ENCODE measurements at places on chromosomes 7 and 10.

DNA sequence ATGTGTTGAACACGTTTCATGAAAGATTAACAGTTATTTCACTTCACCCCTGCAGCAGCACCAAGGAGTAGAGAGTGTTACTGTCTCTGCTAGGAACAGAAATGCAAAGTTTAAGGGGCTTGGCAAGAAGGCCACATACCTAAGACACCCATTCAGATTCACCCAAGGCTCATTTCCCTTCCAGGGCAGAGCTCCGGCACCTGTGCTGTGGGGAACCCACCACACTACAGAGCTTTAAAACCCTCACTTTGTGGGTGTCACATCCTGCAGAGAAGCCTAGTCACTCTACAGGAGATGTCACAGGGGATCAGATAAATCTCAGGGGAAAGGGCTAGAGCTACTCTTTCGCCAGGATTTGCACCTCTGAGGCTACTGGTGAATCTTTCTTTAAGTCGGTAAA is 176.1 kb upstream of the KLF6 start:
- no peak overlapping the region for H3K4me3 ChIP-seq
- H3K27me3 ChIP-seq, result no peaks in the 10 kb centered on the region
- H3K36me3 ChIP-seq, result no peaks in the 10 kb centered on the region
- peak; percentile 52 for DNase-seq
- H3K27ac ChIP-seq, result no peak overlapping the region

- H3K27me3 ChIP-seq, result no peaks in the 10 kb centered on the region
- no peak for DNase-seq
- no peak overlapping the region for H3K4me3 ChIP-seq
- H3K4me1 ChIP-seq, result no peaks in the 10 kb centered on the region
- no peak overlapping the region for H3K27ac ChIP-seq
Measured at GRCh38 chr7:17524746-17525145, 226.3 kb downstream of the AHR start.

DNA sequence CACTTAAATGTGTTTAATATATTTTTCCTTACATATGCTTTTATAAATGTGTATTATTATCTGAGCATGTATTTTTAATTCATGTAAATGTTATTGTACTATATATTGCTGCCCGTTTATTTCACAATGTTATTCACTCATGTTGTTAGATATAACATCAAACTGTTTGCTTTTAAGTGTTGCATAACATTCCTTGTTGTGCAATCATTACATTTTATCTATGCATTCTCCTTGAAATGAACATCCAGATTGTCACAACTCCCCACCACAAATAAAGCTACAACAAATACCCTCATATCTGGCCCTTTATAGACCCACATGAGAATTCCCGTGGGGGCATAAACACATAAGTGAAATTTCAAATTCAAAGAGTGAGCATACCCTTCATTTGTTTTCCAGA is 264.2 kb downstream of the HPSE2 start:
- H3K36me3 ChIP-seq, result no peaks in the 10 kb centered on the region
- no peak overlapping the region for H3K27ac ChIP-seq
- no peak for DNase-seq
- no peaks in the 10 kb centered on the region for H3K27me3 ChIP-seq
- no peak overlapping the region for H3K4me3 ChIP-seq
- no peaks in the 10 kb centered on the region for H3K4me1 ChIP-seq

DNA sequence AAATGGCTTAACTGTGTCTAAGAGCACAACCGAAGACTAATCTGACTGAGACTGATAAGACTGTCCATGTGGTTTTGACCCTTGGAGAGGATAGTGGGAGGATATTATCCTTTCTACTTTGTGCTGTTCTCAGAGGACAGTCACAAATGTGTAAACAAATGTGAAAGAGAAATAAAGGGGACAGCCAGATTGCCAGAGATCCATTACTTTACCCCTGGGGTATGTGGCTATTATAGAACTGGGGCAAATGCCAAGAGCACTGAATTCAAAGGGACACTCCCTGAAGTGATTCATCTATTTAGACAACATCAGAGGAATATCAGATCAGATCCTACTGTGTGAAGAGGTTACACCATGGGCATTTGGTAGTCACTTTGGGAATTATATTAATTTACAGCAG is 154.7 kb downstream of the RNLS start:
- H3K36me3 ChIP-seq, result no peaks in the 10 kb centered on the region
- no peak overlapping the region for H3K4me3 ChIP-seq
- H3K27ac ChIP-seq, result no peak overlapping the region
- no peaks in the 10 kb centered on the region for H3K27me3 ChIP-seq
- DNase-seq, result no peak

GRCh38 chr7:13524076-13524475 is 465.4 kb downstream of the ETV1 start:
- DNase-seq, result no peak
- H3K36me3 ChIP-seq, result no peaks in the 10 kb centered on the region
- H3K4me3 ChIP-seq, result no peak overlapping the region
- no peak overlapping the region for H3K27ac ChIP-seq
- no peaks in the 10 kb centered on the region for H3K4me1 ChIP-seq

GRCh38 chr10:104308439-104308903 is 29.8 kb downstream of the ITPRIP start:
- no peak overlapping the region for H3K4me3 ChIP-seq
- H3K4me1 ChIP-seq, result peaks cover 77% of the 10 kb centered on the region
- peaks cover 2% of the 10 kb centered on the region for H3K27me3 ChIP-seq
- peaks cover 25% of the 10 kb centered on the region for H3K36me3 ChIP-seq
- no peak overlapping the region for H3K27ac ChIP-seq

GRCh38 chr10:115167751-115168150 is 74.6 kb downstream of the ATRNL1 start:
- H3K27ac ChIP-seq, result no peak overlapping the region
- DNase-seq, result no peak
- no peak overlapping the region for H3K4me3 ChIP-seq

GRCh38 chr10:30873411-30873810 is 158.3 kb downstream of the ZNF438 start:
- no peaks in the 10 kb centered on the region for H3K27me3 ChIP-seq
- DNase-seq, result no peak
- H3K27ac ChIP-seq, result no peak overlapping the region
- no peaks in the 10 kb centered on the region for H3K4me1 ChIP-seq

DNA sequence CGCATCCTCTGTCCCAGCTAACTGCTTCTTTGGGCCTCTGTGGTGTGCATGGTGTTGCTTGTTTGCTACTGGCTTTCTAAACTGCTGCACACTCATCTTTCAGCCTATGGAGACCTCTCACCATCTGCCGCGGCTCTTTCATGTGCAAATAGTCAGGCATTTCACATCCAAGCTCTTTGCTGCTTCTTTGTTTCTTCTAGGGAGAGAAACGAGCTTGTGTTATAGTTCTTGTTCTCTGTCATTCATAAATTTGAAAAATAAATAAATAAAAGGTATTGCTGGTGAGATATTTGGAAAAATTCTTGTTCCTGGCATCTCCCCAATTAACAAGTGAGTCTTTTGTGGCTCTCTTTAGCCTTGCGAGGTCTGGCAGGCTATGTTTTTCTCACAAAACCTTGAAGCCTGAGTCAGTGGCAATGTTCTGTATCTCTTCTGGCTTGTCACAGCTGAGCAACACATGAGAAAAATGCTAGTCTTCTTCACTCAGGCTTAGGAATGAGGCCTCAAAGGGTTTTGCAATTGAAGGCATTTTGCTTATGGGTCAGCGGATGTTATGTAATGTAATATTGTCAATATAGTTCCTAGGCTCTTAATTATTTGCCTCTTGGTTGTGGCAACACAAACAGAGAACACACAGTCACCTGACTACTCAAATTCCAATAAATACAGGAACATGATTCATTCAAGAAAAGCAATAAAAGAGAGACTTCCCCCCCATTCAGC is 274.0 kb downstream of the FRMD4A start:
- H3K4me3 ChIP-seq, result no peak overlapping the region
- no peak for DNase-seq
- H3K27me3 ChIP-seq, result peaks cover 2% of the 10 kb centered on the region
- no peaks in the 10 kb centered on the region for H3K4me1 ChIP-seq
- H3K36me3 ChIP-seq, result no peaks in the 10 kb centered on the region

DNA sequence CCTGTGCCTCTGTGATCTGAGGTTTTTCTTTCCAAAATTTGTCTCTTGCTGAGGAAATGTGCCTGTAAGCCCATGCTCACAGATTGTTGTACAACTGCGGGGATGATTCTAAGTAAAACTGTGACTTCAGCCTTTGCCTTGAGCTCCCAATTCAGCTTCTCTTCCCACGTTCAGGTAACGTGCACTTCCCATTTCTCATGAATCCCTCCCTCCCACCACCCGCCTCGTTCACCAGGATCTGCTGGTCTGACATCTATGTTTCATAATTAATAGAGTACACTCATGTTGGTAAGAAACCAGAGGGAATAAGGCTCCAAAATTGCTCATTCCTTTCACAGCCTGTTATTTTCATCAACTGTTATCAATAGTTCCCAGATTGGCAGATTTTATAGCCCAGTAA is 332.6 kb upstream of the TPK1 start:
- no peak overlapping the region for H3K4me3 ChIP-seq
- DNase-seq, result no peak
- no peaks in the 10 kb centered on the region for H3K4me1 ChIP-seq
- no peaks in the 10 kb centered on the region for H3K36me3 ChIP-seq
- H3K27ac ChIP-seq, result no peak overlapping the region
- H3K27me3 ChIP-seq, result no peaks in the 10 kb centered on the region

DNA sequence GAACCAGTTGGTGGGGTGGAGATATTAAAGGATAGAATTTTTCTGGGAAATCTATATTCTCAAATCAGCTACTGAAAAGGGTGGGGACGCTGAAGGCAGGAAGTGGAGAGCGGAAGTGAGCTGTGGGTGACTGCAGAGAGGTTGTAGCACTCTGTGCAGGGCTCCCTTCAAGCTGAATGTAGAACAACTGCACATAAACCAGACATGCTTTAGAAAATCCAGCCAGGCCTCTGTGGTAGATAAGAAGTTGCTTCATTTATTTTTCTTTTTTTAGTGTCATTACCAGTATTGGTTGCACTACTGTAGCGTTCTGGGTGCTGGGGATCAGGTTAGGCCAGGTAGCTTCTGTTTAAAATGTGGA is 127.8 kb downstream of the CELF2 start:
- peak; percentile 93 for DNase-seq
- H3K27me3 ChIP-seq, result no peaks in the 10 kb centered on the region
- peak overlapping the region; percentile 97 for H3K27ac ChIP-seq
- H3K36me3 ChIP-seq, result no peaks in the 10 kb centered on the region
- H3K4me3 ChIP-seq, result peak overlapping the region; percentile 12

GRCh38 chr10:75651417-75651816 is 220.0 kb downstream of the LRMDA start:
- H3K4me1 ChIP-seq, result no peaks in the 10 kb centered on the region
- no peaks in the 10 kb centered on the region for H3K27me3 ChIP-seq
- H3K27ac ChIP-seq, result no peak overlapping the region
- H3K36me3 ChIP-seq, result no peaks in the 10 kb centered on the region
- H3K4me3 ChIP-seq, result no peak overlapping the region

DNA sequence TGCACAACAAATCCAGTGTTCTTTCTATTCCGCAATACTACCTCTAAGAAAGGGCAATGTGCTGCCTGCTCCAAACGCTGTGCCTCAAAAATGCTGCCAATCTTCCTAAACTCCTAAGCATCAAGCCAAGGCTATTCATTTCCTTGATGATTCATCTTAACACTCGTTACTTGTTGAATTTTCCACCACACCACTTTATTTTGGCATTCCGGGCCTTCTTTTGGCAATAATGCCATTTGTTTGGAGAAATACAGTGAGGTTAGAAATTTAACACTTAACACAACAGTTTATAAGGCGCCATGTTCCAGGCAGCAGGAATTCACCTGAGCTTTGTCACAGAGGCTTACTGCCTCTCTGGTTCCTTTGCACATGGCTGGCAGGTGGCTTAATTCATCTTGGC is 82.6 kb upstream of the ABCB5 start:
- H3K27me3 ChIP-seq, result no peaks in the 10 kb centered on the region
- H3K27ac ChIP-seq, result no peak overlapping the region
- no peak for DNase-seq
- no peak overlapping the region for H3K4me3 ChIP-seq
- H3K4me1 ChIP-seq, result no peaks in the 10 kb centered on the region
- H3K36me3 ChIP-seq, result no peaks in the 10 kb centered on the region

DNA sequence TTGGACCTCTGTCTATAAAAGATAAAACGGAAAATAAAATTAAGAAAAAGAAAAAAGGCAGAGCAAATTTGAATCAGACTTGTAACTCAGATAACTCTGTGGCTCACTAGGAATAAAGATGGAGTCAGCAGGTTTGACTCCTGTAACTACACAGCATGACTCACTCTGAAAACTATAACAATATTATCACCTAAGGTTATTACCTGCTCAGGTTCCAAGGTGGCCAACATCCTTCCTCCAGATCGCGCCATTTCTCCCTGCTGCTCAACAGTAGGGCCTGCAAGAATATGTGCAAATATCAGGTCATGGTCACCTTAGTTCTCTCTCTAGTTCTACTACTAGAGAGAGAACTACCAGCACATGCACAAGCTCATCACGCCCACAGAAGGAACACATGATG is 30.0 kb downstream of the ALDH18A1 start:
- peaks cover 31% of the 10 kb centered on the region for H3K36me3 ChIP-seq
- H3K4me1 ChIP-seq, result no peaks in the 10 kb centered on the region
- no peak overlapping the region for H3K4me3 ChIP-seq
- no peak for DNase-seq
- no peak overlapping the region for H3K27ac ChIP-seq

DNA sequence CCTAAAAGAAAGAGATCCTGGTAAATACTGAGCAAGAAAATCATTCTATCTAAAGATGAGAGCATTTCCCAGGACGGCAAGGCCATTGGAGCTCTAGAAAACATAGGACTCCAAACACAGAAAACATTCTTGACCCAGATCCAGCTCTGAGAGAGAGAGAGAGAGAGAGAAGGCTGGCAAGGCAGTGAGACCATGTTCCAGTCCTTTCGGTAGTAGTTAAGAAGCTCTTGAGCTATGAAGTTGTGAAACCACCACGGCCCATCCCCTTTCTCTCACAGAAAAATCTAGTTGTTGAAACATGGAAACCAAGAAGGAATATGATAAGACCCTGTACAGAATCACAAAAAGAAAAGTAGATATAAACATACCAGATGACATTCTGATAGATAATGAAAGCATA is 212.4 kb upstream of the NPSR1 start:
- H3K27me3 ChIP-seq, result no peaks in the 10 kb centered on the region
- no peak overlapping the region for H3K27ac ChIP-seq
- no peaks in the 10 kb centered on the region for H3K4me1 ChIP-seq

DNA sequence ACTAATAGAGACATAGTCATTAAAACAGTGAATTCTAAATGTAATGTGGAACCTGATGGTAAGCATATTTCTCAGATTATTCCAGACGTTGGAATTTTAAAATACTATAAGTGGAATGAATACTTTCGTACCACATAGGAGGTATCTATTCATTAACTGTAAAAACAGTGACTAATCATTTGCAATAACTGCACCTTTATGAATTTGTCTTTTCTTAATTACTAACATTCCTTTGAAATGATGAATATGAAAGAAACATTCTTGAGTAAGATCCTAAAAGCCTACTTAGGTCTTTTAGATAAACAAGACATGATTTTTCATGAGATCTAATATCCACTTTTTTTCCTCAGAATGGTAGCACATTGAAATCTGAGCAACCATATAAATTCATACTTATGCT is 549.0 kb upstream of the LRRN3 start:
- DNase-seq, result no peak
- H3K27ac ChIP-seq, result no peak overlapping the region
- no peaks in the 10 kb centered on the region for H3K4me1 ChIP-seq
- H3K36me3 ChIP-seq, result no peaks in the 10 kb centered on the region

- H3K4me3 ChIP-seq, result no peak overlapping the region
- H3K27ac ChIP-seq, result no peak overlapping the region
- H3K27me3 ChIP-seq, result no peaks in the 10 kb centered on the region
- no peak for DNase-seq
Measured at GRCh38 chr7:91632234-91632940, 248.1 kb downstream of the MTERF1 start.

Measured in thymus (tissue), 14 donors.